Amniotic stem cell (primary cell): ENCODE measurements at places on chromosomes 16 and 17.

DNA sequence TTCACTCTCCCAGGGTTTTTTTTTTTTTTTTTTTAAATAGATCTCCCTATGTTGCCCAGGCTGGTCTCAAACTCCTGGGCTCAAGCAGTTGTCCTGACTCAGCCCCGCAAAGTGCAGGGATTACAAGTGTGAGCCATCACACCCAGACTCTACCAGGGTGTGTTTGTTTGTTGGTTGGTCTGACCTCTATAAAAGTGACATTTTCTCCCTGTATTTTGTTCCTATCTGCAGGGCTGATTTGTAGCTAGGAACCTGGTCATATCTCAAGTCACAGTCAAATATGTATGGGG lies 46.3 kb upstream of the B4GALNT2 start:
- no peak for DNase-seq

GRCh38 chr17:68830313-68830712 lies 124.9 kb downstream of the ABCA8 start:
- no peak for DNase-seq

GRCh38 chr17:48611681-48612455 lies 1.1 kb upstream of the HOXB7 start:
- no peak for DNase-seq

- DNase-seq = no peak
Measured at GRCh38 chr17:7081341-7082062, 1.5 kb upstream of the CLEC10A start.

DNA sequence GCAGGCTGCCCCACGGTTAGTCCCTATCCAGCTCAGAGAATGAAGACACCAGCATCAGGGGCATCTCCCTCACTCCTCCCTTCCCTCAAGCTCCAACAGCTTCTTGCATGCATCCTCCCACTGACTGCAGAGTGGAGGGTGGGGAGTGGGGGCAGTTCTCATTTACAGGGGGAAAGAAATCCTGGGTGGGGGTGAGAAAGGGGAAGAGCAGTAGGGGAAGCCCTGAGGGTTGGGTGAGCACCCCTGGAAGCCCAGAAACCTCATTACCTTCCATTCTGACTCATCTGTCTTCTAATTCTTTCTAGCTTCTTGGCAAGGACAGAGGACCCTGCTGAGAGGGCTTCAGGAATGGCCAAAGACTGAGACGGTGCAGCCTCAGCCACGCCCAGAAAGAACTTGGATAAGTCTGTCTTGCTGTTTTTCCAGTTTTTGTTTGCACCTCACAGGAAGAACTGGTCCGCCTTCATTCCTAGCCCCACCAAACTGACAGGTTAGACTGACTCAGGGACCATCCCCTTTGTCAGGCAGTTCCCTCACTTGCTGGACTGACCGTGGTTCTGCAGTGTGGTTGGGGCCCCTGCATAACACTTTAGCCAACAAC lies 52.5 kb upstream of the WSB1 start:
- no peak for DNase-seq

GRCh38 chr17:43368740-43369506 lies 29.9 kb upstream of the ARL4D start:
- peak; percentile 38 for DNase-seq

- peak; percentile 58 for DNase-seq
Measured at GRCh38 chr17:68771867-68772515, 170.8 kb upstream of the FAM20A start.

- DNase-seq = peak; percentile 2
Measured at GRCh38 chr17:16085066-16085699, 85.6 kb downstream of the TTC19 start.

- DNase-seq = no peak
Measured at GRCh38 chr17:29059281-29059680, 16.3 kb downstream of the PIPOX start.

DNA sequence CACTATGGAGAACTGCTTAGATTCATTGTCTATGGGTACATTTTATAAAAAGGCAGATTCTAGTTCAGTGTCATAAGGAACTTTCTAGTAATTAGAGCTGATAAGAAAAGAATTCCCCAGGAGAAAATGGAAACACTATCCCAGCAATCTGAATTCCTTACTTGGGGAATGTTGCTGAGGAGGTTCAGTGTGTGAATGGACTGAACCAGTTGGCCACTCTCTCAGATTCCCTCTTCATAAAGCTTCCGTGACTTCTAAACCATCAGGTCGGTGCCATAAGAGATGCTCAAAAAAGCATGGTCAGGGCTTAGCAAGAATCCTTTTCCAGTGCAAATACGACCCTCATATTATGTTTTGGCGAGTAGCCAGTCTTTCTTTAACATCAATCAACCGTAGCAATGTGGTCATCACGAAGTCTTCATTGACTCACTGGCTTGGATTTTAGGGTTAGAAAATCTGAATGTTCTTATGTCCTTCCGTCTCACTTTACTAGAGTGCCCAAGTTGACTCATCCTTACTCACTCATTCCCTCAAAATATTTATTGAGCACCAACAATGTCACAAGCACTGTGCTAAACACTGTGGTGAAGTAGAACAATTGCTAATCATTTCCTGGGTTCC lies 102.7 kb upstream of the HLF start:
- DNase-seq = peak; percentile 50

DNA sequence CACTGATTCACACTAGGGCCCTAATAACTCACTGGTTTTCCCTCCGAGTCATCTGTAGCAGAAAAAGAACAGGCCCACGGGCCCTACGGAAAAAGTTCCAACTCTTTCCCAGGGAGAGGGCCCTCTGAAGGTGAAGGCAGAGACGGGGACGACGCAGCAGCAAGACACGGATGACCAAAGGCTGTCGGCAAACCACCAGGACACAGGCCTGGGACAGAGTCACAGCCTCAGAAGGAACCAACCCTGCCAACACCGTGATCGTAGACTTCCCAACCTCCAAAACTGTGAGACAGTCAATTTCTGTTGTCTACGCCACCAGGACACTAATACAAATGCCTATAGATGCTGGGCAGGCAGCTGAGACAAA lies 5.2 kb upstream of the SPHK1 start:
- DNase-seq = no peak

GRCh38 chr16:50441486-50442157 lies 72.8 kb upstream of the BRD7 start:
- no peak for DNase-seq

DNA sequence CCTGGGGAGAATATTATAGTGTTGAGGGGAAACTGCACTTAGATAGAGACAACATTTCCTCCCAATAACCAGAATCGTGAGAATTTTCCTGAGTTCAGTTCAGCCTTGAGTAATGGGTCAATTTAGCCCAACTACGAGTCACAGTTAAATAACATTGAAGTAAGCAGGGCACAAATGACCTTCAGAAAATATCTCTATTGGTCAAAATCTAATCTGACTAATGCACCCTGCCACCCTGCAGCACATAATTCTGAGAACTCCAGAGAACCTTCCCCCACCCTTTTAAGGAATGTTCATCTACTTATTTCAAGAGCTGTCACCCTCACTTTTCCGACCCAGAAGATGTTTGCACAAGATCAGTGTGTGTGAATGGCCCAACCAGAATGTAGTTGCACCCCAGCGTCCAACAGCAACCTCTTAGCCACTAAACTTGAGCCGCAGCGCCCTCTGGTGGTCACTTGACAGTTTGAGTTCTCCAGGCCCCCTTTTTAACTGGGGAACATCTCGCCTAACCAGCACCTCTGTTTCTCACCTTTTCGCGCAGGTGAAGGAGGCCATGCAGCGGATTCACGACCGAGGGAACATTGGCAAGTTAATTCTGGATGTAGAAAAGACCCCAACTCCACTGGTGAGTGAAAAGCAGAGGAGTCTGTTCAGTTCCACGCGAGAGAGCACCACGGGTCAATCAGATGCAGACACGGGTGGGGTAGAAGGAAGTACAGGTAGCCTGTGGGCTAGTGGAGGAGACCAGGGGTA lies 50.9 kb upstream of the CLEC3A start:
- no peak for DNase-seq

DNA sequence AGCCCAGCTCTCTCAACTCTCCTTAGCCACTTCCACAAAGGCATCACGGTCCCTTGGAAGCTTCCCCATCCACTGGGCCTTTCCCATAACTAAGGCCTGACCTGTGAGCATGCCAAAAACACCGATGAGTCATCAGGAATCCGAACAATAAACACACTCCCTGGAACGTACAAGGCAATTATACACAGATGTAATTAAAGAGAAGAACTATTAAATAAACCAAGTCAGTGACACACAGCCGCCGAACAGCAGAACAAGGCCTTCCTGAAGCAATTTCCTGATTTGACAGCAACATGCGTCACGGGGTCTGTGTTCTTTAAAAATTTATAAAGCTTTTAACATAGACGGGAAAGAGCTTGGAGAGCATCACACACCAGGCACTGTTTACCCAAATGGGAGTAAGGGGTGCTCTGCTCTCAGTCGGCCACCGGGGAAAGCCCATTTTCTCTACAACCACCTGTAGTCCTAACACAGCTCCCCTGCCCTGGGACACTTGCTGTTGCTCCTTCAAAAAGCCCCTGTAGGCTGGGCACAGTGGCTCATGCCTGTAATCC lies 29.4 kb downstream of the COG7 start:
- DNase-seq = peak; percentile 37

GRCh38 chr17:71458322-71458721 lies 662.5 kb upstream of the SOX9 start:
- DNase-seq = no peak

DNA sequence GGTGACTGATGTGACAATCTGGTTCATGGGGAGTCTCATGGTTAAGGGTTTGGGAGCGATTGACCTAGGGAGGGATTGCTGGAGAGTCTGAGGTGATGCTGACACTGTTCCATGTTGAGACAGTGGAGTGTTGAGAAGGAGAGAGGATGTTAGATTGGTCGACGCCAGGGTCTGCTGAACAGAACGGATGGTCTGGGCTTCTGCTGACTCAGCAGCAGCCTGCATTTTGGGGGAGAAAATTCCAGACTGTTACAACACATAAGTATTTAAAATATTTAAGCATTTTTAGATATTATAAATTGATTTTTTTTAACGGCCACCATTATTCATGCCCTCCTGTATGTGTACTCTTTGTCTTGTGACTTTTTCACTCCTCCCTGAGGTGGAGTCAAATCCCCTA lies 107.2 kb downstream of the TOX3 start:
- no peak for DNase-seq

- no peak for DNase-seq
Measured at GRCh38 chr17:72997559-72997958, 94.9 kb downstream of the SLC39A11 start.

- DNase-seq = peak; percentile 86
Measured at GRCh38 chr16:525520-526180, 1.9 kb upstream of the CAPN15 start.

DNA sequence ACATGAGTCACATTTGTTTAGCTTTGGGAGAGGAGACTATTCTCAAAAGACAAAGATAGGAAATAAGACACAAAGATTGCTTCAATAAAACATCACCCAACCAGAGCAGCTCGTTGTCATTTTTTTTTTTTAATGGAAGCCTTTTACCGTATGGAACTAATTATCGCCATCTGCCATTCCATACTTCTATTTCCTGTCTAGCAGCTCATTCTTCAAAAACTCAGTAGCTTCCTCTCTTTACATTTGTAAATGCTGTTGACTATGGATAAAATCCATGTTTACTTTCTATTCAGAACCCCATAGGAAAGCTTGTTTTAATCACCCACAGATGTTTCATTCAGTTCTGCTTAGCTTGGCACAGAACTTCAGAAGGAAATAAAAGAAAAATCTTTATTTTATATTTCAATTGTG lies 110.0 kb upstream of the PSMD7 start:
- DNase-seq = no peak

GRCh38 chr16:66446737-66447136 lies 19.6 kb downstream of the BEAN1 start:
- no peak for DNase-seq

DNA sequence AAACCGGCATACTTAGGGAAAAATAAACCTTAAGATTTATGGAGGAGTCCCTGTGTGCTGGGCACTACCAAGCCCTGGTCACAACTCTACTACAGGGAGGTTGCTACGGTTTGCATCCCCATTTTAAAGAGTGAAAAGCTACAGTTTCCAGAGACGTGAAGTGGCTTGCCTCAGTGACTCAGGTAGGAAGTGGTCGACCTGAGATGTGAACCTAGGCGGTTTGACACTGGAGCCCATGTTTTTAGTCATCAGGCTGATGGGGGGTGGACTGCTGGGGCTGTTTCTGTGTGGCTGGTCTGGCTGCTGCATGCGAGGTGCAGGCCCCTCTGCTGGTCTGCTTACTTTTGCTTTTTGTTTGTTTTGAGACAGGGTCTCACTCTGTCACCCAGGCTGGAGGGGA lies 6.6 kb downstream of the COX6A2 start:
- no peak for DNase-seq

GRCh38 chr16:85417156-85417860 lies 195.8 kb upstream of the GSE1 start:
- no peak for DNase-seq

DNA sequence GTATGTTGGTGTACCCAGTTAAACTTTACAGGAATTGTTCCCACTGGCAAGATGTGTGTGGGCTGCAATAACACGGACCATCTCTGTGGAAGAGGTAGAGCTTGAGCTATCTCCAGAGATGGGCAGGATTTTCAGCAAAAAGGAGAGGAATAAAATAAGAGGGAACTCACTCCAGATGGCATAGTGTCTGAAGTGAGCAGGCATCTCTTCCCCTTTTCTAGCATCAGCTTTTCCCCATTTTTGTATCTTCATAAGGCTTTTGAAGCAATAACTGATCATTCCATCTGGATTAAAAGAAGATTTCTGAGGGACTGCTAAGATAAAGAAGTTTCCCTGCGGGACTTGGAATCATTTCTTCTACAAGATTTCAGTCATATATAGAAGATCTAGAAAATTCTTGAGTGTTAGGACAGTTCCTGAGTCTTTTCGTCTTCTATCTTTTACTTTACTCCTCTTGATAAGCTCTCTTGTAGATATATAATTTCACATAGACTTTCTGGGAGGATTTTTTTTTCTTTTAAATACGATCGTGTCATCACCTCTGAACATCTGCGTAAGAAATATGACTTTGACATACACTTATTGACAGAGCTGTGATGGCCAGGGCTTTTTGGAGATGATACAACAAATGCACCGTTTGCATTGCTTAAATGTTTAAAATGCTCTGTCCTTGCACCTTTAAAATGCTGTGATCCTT lies 2.1 kb downstream of the CPD start:
- DNase-seq = no peak

GRCh38 chr17:2372681-2373080 lies 28.2 kb downstream of the MNT start:
- DNase-seq = no peak

- no peak for DNase-seq
Measured at GRCh38 chr16:78537511-78537910, 438.1 kb downstream of the WWOX start.

- DNase-seq = no peak
Measured at GRCh38 chr16:799111-799947, 1.2 kb downstream of the GNG13 start.

- no peak for DNase-seq
Measured at GRCh38 chr17:6517062-6517461, 39.3 kb downstream of the PITPNM3 start.

DNA sequence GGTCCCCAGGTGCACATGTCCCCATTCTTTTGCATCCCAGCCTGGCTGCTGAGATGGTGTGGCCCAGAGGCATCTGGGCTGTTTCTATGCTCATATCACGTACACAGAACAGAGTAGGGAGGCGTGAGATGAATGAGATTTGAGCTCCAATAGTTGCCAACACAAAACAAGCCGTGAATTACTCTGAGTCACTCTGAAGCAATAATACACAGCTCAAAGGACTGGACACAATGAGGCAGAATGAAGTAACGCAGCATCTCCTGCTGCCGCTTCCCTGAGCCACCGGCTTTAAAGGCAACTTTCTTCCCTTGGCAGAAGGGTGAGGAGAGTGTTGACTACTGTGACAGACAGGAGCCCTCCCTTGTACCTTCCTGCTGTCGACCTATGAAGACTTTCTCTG lies 33.9 kb upstream of the CLEC18B start:
- DNase-seq = no peak

- no peak for DNase-seq
Measured at GRCh38 chr17:62860962-62861873, 53.1 kb upstream of the MARCHF10 start.
